Adrenal gland (tissue), 19 donors: ENCODE measurements at places on chromosomes 5 and 9.

GRCh38 chr5:170439223-170439943 is 50.2 kb upstream of the KCNMB1 start:
- no peak for DNase-seq

DNA sequence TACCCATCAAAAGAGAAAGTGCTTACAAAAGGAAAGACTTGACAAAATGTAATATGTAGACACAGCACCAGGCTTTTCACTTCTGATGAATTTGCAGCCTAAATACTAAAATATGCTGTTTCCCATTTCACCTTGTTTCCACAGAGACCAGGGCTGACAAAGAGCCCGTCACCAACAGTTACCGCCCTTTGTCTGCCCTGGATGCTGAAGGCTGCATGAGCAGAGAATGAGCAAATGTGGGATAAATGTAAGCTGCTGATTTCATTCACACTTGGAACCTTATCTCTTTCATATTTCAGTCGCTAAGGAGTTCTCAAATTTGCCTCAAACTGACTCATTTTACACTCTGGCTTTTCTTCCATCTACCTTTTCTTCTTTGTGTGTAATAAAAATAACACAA is 213.9 kb downstream of the TMEM167A start:
- no peak for DNase-seq

- DNase-seq, result no peak
Measured at GRCh38 chr9:130745829-130746228, 52.2 kb downstream of the EXOSC2 start.

GRCh38 chr9:87340391-87340790 is 157.3 kb upstream of the DAPK1 start:
- DNase-seq, result no peak

DNA sequence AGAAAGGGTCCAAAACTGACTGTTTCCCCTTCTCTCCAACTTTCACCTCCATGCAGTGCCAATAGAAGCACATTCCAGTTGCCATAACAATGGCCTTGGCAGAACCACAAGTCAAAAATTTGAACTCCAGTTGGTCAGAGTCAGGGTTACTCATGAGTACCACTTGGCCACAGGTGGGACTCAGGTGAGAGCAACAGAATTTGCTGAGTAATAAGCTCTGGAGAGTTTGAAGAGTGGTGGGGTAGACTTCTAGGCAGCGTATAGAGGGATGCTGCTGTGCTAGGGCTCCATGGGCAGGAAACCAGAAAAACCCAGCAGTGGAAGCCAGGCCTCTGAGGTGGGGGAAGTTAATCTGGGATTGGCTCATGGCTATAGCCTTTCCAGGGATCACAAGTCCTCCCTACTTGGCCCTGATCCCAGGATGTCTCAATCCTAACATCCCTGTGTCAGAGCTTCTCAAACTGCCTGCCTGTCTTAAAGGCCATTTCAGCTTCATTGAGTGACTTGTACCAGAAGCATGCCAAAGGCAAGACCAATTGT is 30.2 kb downstream of the SNX18 start:
- peak; percentile 56 for DNase-seq

DNA sequence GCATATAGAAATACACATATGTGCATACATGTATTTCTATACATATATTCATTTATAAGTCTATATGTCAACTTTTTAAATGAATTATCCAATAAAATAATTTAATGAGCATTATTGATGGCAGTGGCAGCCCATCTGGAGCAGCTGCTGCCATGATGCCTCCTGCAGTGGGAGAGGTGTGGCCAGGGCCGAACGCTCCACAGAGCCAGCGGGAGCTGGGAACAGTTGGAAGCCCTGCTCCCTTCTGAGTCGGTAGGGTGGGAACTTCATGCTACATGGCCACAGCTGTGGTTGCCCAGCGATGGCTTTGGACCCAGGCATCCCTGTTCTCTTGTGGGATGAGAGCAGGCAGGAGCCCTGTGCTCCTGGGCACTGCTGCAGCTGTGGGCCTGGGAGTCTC is 812.4 kb upstream of the CTNND2 start:
- no peak for DNase-seq

- no peak for DNase-seq
Measured at GRCh38 chr5:169950333-169950732, 30.0 kb downstream of the INSYN2B start.

GRCh38 chr9:23826120-23826629 is at the start of gene ELAVL2:
Gene ELAVL2 (minus strand): TSS chr9:23826240. CDS start chr9:23762234, 64,006 bp downstream.
- DNase-seq, result peak; percentile 97

DNA sequence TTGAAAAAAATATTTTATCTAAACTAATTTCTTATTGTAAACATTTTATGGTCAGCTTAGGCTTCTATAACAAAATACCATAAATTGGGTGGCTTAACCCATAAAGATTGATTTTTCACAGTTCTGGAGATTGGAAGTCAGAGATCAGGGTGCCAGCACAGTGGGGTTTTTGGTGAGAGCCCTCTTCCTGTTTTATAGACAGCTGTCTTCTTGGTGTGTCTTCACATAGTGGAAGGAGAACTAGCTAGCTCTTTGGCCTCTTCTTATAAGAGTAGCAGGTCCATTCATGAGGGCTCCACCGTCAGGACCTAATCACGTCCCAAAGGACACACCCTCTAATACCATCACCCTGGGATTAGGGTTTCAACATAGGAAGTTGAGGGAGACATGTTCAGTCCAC is 26.6 kb downstream of the OTULINL start:
- no peak for DNase-seq

DNA sequence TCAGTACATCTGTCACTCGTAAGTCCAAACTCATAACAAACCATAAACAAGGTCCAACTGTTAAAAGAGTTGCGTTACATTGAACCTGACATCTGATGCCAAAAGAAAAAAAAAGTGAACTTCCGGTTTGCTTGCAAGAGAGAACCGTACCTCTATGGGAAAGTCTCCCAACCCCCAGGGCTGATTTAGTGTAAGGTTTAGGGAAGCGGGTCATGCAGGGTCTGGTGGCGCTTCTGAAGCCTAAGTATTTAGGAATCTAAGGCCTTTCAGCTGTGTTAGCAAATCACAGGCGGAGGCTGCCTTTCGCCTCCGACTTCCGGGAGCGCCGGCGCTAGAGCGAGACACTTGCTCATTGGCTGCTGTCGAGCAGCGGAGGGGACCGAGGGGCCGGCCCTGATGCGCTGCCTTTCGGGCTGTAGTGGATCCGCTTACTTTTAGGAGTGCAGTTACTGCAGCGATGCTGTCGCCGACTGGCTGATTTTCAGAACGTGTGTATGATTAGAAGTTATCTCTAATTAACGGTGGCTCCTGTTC is 12.0 kb upstream of the GNPDA1 start:
- DNase-seq, result peak; percentile 82

DNA sequence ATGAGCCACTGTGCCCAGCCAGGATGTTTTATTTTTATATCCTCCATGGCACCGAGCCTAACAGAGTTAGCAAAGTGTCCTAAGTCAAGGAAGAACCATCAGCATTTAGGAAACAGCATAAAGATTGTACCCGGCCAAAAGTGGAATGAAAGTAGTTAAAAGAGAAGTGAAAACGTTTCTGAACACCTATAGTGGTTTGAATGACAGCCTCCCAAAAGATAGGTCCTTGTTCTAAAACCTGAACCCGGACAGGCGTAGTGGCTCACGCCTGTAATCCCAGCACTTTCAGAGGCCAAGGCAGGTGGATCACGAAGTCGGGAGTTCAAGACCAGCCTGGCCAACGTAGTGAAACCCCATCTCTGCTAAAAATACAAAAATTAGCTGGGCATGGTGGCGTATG is 37.4 kb downstream of the ZFAND5 start:
- DNase-seq, result no peak

DNA sequence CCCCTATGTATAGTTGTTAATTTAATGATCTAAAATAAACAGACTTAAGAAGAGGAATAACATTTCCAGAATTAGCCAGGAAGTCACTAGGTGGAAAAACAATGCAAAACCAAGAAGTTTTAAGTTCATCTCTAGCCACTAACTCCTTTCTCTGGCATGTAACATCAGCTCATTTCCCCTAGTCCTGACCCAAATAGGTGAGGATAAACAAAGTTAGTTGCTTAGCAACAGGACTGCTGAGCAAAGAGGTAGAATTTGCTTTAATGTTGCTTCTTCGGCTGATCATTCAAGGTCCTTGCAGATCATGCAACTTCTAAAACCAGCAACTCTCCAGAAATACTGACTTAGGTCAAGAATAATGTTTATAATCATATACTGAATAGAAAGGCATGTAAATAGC is 675.8 kb downstream of the CETN3 start:
- DNase-seq, result no peak

DNA sequence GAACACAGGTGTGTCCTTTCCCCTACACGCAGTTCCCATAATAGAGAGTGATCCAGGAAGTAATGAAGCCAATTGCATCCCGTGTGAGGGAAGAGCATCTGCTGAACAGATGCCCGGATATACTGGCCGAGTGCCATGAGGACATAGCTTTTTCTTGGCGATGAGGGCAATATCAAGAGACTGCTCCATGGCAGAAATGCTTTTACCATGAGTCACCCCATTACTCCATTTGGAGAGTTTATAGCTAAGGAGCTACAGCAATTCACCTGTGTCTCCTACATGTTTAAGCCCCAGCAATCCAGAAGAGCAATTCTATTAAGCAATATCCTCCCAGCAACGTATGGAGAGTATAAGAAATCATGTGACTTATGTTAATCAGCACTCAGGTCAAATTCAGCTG is 222.0 kb upstream of the KLF4 start:
- peak; percentile 85 for DNase-seq

GRCh38 chr9:98549401-98549800 is 159.3 kb downstream of the GABBR2 start:
- no peak for DNase-seq

DNA sequence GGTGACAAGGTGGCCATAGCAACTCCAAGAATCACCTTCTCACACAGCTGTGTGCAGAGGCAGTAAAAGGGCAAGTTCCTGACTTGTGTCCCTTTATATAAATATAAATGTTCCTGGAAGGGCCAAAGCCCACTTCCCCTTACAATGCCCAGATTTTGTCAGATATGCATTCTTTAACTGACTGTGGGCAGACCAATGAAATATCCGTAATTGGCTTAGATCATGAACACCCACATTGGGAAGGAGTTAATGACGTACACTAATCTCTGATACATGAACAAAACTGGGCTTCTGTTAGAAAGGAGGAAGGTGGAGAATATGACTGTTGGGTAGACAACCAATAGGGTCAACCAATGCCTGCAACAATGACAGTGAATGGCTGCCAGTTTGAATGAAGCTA is 397.2 kb upstream of the CLINT1 start:
- DNase-seq, result no peak

DNA sequence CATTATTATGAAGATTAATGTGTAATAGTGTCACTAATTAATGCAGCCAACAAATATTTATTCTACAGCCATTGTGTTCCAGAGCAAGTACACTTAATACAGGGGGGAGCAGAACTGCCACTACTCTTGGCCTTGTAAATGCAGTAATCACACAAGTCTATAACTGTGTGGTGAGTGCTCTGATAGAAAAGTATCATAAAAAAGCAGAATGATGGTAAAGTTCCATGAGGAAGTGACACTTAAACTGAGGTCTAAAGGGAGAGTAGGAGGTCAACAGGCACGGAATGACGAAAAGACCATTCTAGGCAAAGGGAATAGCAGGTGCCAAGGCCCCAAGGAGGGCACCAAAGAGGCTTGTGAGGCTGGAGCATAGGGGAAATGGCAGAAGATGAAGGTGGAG is 142.9 kb downstream of the OSTF1 start:
- DNase-seq, result no peak

GRCh38 chr9:12915366-12915954 is 140.6 kb downstream of the LURAP1L start:
- DNase-seq, result no peak

GRCh38 chr5:80185095-80185494 is 70.8 kb downstream of the SERINC5 start:
- DNase-seq, result no peak
